NCI-H1930 (cell line): ENCODE measurements at places on chromosomes 6 and 20.

- no peak for DNase-seq
These were observed 170.6 kb downstream of the TRMT11 start for GRCh38 chr6:126156973-126157372.

DNA sequence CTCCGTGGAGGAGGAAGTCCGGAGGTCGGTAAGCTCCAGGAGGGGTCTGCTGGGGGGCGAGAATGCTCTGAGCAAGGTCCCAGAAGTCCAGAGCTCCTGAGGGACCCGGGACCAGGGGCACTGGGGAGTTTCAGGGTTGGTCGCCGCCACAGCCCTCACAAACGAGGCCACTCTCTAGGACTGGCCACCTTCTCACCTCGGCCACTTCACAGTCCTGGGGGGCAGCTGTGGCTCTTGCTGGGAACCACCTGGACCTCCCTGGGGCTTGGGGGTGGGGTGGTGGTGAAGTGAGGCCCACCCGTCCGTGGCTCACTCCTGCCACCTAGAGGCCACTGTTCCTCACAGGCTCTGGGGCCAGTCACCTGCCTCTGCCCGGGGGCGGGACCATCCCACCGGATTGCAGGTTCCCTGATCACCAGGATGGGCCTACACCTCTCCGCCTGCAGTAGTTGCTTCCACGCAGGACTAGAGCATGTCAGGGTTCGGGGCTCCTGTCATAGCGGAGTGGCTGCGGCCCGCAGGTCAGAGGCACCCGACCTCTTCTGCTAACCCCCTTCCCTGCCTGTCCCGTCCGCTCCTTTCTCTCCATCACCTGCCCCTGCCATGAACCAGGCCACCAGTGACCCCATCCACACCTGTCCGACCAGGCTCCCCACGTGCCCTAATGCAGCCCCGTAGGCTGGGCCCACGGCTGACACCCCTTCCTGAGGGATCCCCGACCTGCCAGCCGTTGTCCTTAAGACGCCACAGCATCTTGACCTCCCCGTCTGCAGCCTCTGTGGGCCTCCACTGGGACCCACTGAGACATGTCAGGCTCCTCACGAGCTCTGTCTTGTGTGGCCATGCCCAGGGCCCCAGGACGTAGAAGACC, 5.1 kb upstream of the TCEA2 start:
- peak; percentile 60 for DNase-seq

DNA sequence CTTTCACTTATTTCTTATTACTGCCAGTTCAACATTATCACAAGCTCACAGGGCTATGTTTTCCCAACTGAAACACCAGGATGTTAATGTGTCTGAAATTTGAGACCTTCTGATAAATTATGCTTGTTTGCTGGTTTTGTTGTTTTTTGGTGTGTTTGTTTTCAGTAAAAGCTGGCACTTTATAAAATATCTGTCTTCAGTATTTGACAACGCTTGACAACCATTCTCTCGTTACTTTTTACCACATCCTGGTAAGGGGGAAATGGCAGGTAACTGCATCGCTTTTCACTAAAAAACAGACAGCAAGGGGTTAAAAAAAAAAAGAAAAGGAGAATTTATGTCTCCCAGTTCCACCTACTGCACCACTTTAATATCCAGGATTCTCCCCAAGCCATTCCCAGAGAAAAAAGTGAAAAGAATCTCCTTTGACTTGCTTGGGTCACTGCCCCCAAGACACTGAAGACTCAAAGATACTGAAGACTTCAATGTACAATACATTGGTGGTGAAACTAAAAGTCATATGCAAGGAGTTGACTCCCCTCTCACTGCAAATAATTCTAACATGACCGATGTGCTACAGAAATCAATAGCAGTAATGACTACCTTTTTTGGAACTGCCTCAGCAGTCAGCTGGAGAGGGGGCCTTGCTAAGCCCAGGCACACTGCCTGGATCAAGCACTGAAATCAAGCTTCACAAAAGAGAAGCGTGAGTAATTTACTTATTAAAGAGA, 88.9 kb downstream of the HIVEP2 start:
- no peak for DNase-seq

DNA sequence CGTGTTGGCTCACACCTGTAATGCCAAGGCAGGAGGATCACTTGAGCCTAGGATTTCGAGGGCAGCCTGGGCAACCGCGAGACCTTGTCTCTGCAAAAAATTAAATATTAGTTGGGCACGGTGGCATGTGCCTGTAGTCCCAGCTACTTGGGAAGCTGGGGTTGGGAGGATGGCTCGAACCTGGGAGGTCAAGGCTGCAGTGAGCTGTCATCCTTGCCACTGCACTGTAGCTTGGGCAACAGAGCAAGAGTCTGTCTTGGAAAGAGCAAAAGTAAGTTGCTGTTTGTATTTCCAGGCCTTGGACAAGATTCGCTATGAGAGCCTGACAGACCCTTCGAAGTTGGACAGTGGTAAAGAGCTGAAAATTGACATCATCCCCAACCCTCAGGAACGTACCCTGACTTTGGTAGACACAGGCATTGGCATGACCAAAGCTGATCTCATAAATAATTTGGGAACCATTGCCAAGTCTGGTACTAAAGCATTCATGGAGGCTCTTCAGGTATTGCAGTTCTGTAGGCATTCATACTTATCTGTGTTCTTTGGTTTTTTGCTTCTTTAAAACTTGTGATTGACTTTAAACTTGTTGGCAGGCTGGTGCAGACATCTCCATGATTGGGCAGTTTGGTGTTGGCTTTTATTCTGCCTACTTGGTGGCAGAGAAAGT, 2.3 kb downstream of the HSP90AB1 start:
- DNase-seq: no peak

DNA sequence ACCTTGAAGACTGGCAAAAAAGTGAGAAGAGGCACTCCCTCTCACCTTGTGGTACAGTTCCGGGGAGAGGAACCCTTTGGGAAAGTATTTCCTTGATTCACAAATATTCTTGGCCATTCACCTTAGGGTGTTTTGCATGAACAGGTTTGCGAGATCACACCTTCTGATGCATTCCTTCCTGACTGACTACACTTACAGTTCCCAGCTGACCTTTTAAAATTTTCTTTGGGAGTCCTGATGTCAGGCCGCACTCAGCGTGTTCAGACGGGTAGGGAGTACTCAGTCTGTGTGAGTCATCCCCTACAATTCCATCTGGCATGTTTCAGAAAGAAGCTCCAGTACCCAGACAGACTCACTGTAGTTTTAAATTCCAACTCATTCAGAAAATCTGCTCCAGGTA, 1.7 kb downstream of the ADGRF4 start:
- DNase-seq: no peak

DNA sequence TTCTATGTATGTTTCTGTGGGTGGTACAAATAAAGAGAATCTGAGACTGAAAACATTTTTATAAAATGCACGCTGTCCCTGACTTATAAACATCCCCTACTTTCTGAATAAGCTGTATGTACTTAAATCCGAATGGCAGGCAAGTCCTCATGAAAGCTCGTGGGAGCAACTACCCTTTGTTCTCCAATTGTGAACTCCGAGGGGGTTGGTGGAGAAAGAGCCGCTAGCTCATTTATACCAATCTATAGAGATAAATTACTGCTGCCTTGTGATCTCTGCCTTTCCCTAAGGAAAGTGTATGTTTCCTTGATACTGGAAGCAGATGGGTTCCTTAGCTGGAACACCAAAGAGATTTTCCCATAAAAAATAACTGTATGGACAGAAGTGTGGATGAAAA, 84.5 kb downstream of the GJA10 start:
- no peak for DNase-seq

- DNase-seq: no peak
These were observed 297.1 kb downstream of the DHX35 start for GRCh38 chr20:39259010-39259803.

DNA sequence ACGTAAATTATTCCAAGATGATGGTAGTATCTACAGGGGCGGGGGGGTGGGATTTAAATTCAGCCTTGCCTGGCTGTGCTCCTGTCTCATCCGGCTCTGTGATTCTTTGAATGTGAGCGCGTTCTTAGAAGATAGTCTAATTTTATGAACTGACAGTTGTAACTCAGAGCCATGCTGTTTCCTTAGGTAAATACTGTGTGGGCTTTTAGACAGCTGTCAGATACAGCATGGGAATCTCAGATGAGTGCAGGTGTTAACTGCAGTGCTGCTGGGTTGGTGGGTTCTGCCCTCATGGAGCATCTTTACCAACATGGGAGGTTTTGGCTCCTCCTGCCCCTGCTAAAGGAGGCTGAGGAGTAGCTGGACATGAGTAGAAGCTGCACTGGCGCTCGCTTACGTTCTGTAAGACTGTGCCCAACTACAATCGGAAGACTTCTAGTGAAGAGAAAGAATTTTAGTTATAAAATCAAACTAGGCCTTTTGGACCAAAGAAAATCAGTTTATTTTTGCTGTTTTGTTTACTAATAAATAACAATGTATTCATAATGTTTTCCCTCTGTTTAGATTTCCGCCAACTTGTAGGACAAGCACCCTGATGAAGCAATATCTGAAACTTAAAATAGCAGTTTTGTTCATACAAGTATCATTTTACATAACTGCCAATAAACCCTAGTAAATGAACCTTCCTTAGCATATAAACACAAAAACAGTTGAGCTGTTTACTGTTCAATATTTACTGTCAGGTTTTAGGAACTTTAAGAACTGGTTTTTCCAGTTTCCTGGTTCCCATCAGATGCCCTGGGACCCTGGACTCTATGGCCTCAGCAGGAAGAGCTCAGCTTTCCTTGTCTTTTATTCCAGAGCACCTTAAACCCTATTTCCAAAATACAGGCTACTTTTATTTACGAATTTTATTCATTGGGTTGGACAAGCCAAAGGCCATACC, 66.1 kb downstream of the FAM120B start:
- DNase-seq: no peak

- no peak for DNase-seq
These were observed 35.4 kb upstream of the HMGN3 start for GRCh38 chr6:79269877-79270276.
